ENCODE measurements at places on chromosomes 12 and 14. TPM values are rescaled to one million over a fixed set of nuclear protein-coding genes. Genes with fewer than 3 reads are reported as not detected.

A2M gene
- total RNA-seq: 281 TPM

RDH11 gene
- 25.3 TPM for total RNA-seq

RNF212B gene
- total RNA-seq: not detected

CIT gene
- 2.4 TPM for total RNA-seq

PROX2 gene
- not detected for total RNA-seq

SELPLG gene
- 6.7 TPM for total RNA-seq

NUDT4 gene
- total RNA-seq: 51.1 TPM

ZNF891 gene
- total RNA-seq: 2.7 TPM

SIRT4 gene
- total RNA-seq: 1.6 TPM

ANKS1B gene
- 16.6 TPM for total RNA-seq

MLXIP gene
- 31.1 TPM for total RNA-seq
